ENCODE measurements at places on chromosomes 11 and 22.

DNA sequence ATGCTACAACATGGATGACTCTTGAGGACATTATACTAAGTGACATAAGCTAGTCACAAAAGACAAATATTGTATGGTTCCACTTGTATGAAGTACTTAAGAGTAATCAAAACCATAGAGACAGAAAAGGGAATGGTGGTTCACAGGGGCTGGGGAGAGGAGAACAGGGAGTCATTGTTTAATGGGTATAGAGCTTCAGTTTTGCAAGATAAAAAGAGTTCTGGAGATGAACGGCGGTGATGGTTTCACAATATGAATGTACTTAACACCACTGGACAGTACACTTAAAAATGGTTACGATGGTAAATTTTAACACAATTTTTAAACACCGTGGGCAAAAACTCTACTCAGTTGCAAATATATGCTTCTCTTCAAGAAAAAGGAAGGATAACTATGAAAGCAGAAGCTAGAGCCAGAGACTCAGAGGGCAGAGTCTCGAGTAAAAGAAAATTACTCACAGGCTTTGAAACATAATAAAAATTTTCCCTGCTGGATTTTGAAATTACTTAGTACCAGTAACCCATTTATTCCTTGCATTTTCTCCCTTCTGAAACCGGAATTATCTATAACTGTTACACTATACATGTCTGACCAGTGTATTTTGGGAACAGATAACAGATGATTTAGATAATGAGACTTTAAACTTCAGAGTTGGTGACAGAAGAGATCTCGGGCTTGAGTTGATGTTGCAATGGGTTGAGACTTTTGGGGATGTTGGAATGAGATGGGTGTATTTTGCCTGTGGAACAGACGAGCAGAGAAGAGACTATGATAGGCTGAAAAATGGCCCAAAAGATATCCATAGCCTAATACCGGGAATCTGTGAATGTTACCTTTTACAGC is 15.0 kb downstream of the MRTFA start:
- DNase-seq, result no peak

- DNase-seq, result peak; percentile 23
These were observed 74.5 kb upstream of the PICALM start for GRCh38 chr11:86143087-86144030.

DNA sequence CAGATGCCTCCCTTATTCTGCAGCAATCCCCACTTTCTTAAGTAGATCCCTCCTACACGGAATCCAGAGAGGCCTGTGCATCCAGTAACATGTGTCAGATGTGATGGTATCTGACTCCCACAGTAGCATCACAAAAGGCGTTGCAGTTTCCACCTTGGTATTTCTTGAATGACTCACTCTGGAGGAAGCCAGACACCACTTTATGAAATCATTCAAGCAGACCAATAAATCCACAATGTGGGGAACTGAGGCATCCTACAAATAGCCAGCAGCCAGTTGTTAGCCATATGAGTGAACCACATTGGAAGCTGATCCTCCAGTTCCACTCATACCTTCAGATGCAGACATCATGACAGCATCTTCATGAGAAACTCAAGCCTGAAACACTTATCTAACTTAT is 798.1 kb downstream of the OPCML start:
- DNase-seq, result peak; percentile 13

DNA sequence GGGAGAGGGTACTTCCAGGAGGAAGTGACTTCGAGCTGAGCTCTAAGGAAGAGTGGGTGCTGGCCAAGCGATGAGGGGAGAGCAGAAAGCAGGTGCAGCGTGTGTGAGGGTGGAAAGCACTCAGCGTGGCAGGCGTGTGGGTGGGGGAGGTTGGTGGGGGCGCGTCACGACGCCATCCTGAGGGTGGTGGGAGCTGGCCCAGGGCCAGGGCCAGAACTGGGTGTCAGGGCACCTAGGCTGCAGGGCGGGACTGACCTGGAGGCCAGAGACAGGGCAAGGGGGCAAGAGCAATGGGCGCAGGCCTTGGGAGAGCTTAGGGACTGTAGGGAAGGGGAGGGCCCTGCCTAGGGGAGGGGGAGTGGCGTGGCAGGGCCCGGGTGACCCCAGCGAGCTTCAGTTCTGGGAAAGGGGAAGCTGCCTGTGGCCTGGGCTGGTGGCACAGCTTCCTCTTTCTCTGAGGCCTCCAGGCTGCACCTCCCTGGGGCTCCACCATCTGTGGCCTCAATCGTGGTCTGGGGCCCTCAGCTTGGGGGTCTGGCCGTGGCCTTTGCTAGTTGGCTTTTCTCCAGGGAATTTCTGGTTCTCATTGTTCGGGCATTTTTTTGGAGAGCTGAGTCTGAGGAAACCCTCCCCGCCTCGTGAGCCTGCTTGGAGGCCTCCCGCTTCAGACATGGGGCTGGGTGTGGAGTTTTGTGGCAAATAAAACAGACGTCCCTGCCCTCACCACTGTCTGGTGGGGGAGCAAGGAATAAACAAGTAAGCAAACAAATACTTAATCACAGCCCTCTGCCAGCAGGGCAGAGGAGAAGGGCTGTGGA is 8.9 kb downstream of the RELT start:
- DNase-seq, result peak; percentile 67

DNA sequence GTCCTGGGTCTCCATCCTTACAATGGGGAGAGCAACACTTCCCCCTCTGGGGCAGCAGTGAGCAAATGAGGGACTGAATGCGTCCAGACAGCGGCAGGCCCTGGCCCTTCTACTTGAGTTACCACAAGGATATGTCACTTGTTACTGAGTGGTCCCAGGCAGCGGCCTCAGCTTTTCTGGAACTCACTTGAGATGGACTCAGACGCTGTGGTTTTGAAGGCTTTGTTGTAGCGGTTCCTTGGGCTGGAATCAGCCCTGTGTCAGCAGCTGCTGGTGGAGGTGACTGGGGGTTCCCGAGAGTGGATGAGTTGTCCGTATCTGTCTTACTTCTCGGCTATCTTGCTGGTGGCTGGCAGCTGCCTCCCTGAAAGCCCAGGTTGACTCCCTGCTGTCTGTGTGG is 77.0 kb downstream of the MICAL2 start:
- DNase-seq, result peak; percentile 56

DNA sequence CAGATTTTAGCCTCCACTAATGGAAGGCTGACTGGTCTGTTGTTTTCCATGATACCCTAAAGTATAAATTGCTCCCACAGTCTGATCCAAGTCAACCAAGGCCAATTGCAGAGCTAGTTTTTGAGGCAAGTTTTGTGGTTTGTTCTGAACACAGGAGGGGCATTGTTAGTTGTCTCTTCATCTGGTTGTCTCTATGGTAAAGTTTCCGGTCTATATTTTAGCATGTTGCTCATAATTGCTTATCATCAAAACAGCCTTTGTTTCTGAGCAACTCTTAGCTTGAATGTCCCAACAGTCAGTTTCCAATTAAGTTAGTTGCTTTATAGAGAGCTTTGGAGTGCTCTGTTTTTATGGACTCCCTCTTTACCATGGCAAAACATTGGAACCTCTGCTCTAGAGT is 217.6 kb upstream of the CARD18 start:
- no peak for DNase-seq

DNA sequence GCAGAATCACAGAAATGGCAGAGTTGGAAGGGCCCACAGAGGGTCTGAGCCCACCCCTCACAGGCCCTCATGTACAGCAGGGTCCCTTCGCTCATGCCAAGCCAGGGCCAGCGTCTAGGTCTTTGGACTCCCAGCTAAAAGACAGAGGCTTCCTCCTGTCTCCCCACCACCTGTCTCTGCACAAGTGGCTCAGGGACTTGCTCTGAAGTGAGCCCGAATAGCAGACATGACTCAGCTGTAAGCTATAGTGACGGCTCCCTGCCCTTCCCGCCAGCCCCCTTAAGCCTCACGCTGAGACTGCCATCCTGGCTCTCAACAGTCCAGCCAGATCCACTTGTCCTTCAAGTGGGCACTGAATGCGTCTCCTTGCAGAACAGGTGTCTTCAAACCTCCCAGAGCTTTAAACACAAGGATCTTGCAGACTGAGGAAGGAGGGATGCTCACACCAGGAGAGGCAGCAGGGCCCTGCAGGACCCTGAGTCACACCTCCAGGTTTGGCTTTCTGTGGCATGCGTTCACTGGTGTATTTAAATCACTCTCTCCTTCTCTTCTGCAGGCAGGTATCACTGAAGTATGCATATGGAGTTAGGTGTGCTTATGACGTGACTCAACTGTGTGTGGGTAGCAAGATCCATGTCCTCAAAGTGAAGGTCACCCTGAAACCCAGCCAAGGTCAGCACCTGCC is 154.9 kb downstream of the CACNA1I start:
- DNase-seq, result no peak

DNA sequence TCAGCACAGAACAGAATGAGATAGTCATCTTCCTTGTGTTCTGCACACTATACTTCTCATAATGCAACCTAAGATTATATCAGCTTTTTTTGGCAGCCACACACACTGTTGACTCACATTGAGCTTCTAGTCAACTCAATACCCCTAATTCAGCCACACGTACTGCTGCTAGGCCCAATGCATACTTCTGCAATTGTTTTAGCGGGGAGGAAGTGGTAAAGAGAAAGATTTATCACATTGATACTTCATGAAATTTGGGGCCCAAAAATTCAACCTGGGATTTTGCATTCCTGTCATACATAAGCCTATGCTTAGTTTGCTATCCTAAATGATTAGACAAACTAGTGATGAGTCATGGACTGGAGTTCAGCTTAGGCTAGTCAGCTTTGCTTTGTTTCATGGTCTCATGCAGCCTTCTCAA is 8.6 kb upstream of the UPB1 start:
- peak; percentile 40 for DNase-seq

GRCh38 chr11:125062931-125063428 is at the start of gene SLC37A2:
Gene SLC37A2, plus strand, starts transcription at chr11:125063305. Its CDS starts 63 bp downstream, at chr11:125063368.
- DNase-seq, result peak; percentile 73

GRCh38 chr22:35915477-35916013 is 113.1 kb downstream of the RBFOX2 start:
- DNase-seq, result no peak

- peak; percentile 50 for DNase-seq
These were observed 36.6 kb downstream of the GAS2 start for GRCh38 chr11:22703040-22703439.

DNA sequence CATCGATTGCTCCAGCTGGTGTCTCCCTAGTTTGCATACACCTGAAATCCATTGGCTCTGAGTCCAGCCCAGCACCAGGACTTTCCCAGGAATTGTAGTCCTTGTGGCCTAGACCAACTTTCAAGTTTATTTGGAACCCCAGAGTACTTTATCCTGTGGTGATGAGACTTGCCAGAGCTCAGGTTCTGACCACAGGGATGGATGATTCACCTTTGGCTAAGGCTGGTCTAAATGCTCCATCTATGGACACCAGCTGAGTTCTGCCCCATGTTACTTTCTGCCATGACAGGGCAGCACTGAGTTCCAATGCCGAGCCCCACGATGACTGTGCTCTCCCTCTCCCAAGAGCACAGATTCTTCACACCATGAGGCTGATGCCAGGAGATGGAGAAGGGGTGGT is 17.3 kb upstream of the INSC start:
- no peak for DNase-seq

DNA sequence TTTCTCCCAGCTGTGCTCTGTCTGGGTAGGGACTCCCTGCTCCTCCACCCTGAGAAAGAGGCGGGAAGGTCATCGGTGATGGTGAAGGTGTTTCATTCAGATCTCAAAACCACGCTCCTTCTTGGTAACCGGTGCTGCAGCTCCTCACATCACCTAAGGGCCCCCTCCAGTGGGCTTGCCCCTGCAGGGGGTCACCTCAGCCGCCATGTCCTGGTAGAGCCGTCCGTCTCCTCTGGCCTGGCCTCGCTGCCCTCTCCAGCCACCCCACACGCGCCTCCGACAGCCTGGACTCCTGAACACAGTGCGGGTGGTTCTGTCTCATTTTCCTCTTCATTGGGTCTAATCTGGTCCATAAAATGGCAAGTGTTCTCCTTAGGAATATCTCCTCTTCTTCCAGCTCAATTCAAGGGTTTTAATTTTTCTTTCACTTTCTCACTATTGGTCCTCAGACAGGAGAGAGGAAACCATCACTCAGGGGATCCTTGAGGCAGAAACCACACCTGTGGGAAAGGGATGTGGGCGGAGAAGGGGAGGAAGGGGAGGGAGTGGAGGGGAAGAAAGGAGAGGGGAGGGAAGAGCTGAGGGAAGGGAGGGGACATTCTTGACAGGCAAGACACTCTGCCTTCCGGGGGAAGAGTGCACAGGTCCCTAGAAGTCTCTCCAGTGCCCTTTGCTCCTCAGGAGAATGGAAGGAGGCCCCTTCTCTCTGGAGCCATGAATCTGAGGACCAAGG is 1338.4 kb downstream of the TBC1D22A start:
- no peak for DNase-seq

GRCh38 chr11:116055064-116055463 is 550.8 kb upstream of the CADM1 start:
- no peak for DNase-seq

DNA sequence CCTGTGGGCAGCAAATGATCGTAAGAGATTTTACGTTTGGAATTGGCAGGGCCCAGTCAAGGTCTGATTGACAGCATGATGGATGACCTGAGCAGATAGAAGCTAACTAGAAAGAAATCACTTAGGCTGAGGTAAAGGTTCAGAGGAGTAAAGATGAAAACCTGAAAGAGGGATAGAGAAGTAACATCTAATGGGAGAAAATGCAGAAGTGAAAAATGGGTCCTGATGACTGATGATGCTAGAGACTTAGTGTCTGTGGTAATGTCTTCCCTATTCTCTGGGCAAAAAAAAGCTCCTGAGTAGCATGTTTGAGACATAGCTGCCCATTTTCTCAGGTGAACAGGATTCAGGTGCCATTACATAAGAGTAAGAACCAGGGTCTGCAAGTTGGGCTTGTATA is 628.8 kb upstream of the ANO5 start:
- DNase-seq, result no peak

- DNase-seq, result no peak
These were observed 17.7 kb upstream of the SYTL2 start for GRCh38 chr11:85828640-85828978.

DNA sequence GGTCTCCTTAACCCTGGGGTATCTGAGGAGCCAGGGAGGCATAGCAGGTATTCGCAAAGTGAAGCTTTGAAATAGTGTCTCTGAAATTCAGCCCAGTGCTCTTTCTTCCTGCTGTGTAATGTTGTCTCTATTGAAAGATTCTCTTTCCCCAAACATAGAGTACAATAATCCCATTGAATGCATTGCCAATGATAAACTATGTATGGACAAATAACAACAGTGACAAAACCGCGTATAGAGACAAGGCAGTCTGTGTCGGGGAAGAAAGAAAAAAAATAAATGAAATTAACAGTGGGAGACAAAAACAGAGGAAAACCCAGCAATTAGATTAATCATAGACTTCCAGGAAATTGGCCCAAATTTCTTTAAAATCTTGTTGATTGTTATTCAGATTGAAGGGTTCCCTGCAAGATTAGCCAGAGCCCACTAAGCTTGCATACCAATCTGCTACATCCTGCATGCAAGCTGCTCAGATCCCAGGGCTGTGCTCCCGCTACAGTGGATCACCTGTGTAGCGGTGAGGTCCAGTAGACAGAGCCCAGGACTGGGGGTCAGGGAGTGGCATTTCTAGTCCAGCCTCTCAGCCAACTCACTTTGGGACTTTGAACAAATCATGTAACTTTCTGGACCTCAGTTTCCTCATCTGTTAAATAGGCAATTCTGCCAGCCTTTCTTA is 492.8 kb downstream of the INSC start:
- no peak for DNase-seq

All from activated CD8-positive, alpha-beta T cell treated with anti-CD3 and anti-CD28 coated beads for 36 hours (primary cell).